Right cardiac atrium (tissue), 5 donors: ENCODE measurements at places on chromosomes 3 and 15. TPM values are rescaled to one million over a fixed set of nuclear protein-coding genes. Genes with fewer than 3 reads are reported as not detected.

ARIH1 gene
- total RNA-seq, result 152 TPM

XCR1 gene
- not detected for total RNA-seq

GABRA5 gene
- 1.4 TPM for total RNA-seq

BTBD1 gene
- 130 TPM for total RNA-seq

MYL3 gene
- total RNA-seq, result 42.7 TPM

CHRFAM7A gene
- 1.2 TPM for total RNA-seq

LYZL4 gene
- total RNA-seq, result not detected
